ENCODE measurements at places on chromosomes 3 and 15.

GRCh38 chr3:172275586-172275985 lies 172.7 kb downstream of the GHSR start:
- no peak for ATAC-seq

GRCh38 chr3:151404316-151404715 lies 19.8 kb upstream of the P2RY12 start:
- no peak for ATAC-seq

GRCh38 chr15:79475306-79475705 lies 43.2 kb downstream of the MINAR1 start:
- ATAC-seq, result no peak

DNA sequence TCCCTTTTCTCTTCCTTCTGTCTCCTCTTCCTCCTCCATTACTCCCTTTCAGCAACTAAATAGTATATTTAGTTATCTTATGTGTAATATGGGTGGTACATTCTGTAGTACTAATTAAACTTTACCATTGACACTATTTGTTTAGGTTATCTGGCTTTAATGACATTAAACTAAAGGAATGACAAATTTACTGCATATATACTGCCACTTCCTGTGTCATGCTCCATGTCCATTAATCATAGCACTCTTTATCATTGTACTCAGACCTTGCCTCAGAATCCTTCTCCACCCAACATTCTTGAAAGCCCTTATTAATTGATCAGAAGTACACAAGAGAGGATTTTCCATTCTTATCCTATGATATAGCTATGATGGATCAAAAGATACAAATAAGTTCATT lies 244.2 kb downstream of the NAALADL2 start:
- no peak for ATAC-seq

GRCh38 chr15:66840615-66841390 lies 138.8 kb downstream of the SMAD6 start:
- ATAC-seq, result no peak

DNA sequence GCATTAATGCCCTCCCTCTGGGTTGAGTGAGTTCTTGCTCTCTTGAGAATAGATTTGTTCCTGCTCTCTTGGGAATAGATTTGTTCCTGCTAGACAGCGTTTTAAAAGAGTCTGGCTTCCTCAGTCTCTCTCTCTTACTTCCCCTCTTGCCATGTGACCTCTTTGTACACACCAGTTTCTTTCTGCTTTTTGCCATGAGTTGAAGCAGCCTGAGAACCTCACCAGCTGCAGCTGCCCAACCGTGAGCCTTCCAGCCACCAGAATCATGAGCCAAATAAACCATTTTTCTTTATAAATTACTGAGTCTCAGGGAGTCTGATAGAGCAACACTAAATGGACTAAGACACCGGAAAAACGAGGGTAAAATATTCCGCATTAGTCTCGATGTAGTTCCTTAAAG lies 253.6 kb downstream of the CNTN6 start:
- no peak for ATAC-seq

GRCh38 chr3:157786618-157787017 lies 283.4 kb upstream of the VEPH1 start:
- ATAC-seq, result no peak
